ENCODE measurements at places on chromosomes 4 and X.

DNA sequence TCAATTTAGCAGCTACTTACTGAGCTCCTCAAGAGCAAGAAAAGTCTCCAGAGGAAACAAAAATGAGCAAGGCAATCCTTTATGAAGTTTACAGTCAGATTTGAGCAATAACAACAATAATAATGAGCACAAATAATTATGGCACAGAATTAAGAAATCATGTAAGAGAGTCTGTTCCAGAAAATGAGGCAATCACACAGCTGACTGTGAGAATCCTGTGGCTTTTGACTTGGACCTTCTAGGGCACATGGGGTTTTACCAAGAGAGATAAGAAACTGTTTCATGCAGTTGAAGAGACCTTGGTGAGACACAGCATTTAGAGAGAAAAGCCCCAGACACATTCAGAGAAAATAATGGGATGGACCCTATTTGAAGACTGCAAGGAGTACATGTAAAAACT lies 362.6 kb upstream of the MAGEB2 start:
- DNase-seq: no peak

GRCh38 chr4:57154926-57155325 lies 44.7 kb upstream of the IGFBP7 start:
- no peak for DNase-seq

DNA sequence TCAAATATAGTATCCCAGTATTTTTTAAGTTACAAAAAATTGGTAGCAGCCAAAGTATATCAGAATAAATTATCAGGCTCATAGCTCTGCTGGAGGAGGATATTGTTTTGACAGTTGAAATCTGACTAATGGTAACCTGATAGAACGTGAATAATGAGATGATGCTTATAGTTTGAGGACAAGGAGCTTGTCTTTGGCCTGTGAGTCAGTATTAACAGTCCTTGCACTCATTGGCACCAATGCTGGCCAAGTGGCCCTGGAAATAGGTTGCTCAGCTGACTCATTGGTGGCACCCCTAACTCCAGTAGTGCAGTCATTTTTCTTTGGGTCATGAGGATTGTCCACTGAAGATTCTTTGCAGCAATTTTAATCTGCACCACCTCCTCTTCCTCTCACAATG lies 203.3 kb upstream of the JADE1 start:
- no peak for DNase-seq

- peak; percentile 51 for DNase-seq
These were observed 32.8 kb downstream of the FAM13A start for GRCh38 chr4:89024051-89024675.

- no peak for DNase-seq
These were observed 203.1 kb upstream of the NDST3 start for GRCh38 chr4:117831060-117831683.

- DNase-seq: no peak
These were observed 2.2 kb downstream of the PDE6B start for GRCh38 chr4:627347-628125.

GRCh38 chr4:73392936-73393335 lies 11.2 kb upstream of the ALB start:
- no peak for DNase-seq

GRCh38 chr4:2947926-2948325 lies 15.3 kb downstream of the NOP14 start:
- DNase-seq: no peak

GRCh38 chr4:155434366-155434765 lies 57.6 kb upstream of the MAP9 start:
- DNase-seq: no peak

DNA sequence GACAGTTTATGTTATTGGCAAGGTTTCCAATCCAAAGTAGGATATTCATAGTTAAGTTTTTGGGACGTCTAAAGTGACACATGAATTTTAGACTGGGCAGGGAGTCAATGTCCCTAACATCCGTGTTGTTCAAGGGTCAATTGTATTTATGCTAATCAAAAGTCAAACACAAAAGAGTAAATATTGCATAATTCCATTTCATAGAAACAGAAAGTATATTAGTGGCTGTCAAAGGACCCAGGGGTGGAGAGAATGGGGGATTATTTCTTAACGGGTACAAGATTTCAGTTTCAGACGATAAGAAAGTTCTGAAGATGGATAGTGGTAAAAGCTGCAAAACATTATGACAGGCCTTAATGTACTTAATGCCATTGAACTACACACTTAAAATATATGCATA lies 971.8 kb upstream of the AGA start:
- no peak for DNase-seq

GRCh38 chr4:145473203-145473602 lies 8.4 kb upstream of the SMAD1 start:
- no peak for DNase-seq

DNA sequence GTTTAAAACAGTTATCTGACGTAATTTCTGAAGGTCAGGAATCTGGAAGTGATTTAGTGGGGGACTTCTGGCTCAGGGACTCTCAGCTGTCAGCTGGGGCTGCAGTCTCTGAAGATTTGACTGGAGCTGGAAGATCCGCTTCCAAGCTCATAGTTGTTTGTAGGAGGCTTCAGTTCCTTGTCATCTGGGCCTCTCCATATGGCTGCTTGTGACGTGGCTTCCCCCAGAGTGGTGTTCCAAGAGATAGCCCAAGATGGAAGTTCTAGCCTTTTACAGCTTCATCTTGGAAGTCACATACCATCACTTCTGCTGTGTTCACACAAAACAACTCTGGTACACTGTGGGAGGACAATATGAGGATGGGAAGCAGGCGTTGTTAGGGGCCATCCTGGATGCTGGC lies 2.1 kb downstream of the MPC1L start:
- DNase-seq: no peak

GRCh38 chrX:70039758-70040157 lies 10.0 kb downstream of the AWAT2 start:
- no peak for DNase-seq

DNA sequence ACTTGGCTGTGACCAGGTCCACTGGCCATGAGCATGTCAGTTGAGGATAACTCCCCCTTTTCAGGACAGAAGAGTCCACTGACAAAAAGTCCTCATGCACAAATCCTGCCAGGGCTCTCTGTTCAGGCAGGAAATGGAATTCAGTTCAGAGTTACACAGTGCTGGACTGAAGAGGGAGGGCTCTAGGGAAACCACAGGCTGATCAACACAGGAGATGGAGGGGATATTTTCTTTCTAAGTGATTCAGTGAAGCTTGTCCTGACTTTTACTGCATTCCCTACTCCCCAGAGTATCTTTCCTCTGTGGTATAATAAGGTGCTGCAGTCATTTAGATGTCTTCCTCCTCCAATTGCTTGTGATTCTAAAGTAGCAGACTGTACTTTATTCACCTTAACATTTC lies 335.5 kb upstream of the IGFBP7 start:
- no peak for DNase-seq

- no peak for DNase-seq
These were observed 20.7 kb upstream of the UCHL1 start for GRCh38 chr4:41236032-41236431.

- DNase-seq: no peak
These were observed 57.5 kb upstream of the SCOC start for GRCh38 chr4:140315970-140316369.

DNA sequence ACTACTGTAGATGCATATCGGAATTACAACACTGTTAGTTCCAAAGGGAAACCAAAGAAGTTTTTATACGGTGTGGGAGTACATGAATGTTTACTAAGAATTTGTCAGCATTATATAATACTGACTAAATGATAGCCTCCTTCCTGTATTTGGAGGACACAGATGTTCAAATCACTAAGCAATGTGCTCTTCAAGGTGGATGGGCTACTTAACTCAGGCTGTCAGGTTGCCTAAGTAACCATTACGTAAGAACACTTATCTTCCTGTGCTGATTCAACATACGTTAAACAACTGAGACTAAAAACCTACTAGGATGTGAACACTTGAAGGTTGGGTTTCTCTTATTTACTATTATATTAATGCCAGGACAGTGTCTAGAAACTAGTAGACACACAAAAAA lies 81.9 kb upstream of the HPGD start:
- no peak for DNase-seq

GRCh38 chr4:26386386-26386785 lies 65.6 kb downstream of the RBPJ start:
- DNase-seq: no peak

DNA sequence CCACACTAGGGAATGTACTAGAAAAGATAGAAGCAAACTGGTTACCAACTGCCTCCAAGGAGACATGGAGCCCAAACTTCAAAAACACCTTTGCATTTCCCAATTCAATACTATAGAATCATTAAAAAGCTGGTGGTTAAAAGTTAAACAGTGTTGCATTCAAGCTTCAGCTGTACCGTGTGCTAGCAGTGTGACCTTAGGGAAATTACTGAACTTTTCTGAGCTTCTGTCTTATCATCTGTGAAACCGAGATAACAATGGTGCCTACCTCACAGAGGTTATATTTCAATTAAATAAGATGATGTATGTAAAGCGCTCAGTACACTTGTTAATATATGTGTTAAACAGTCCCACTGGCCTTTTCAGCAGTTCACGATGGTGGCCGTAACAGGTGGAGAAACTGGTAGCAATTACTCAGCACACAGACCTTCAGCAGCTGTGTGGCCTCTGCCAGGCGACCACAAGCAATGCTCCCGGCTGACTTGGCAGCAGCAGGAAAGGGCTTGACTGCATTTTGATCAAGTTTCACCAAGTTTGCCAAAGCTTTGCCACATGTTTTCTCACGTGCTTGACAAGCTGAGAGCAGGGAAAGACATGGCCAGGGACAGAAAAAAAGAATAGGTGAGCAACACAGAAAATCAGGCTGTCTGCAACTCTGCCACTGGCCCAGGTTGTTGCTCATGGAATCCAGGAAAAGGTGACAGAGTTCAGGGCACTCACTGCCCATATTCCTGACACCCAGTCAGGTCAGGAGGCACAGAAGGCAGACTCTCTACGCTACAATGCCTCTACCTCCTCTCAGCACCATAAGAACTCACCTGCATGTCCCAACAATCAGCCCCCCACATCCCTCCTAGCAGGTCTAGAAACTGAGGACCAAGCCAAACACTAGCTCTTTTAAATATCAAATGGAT lies 72.1 kb downstream of the PARM1 start:
- no peak for DNase-seq

DNA sequence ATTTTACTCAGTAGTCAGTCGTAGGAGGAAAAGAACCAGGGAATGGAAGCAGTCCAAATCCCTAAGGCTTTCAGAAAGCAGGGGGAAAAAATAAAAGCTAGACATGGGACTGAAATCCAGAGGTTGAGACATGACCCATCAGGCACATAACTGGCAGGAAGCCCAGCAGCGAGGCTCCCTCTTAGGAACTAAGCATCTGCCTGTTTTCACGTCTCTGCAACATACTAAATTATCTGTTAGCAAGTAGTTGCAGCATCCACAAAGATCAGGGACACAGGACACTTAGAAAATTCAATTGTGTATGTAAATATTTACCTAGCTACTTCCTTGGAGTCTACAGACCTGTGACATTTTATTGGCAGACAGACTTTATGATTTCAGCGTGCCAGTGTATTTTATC lies 118.0 kb upstream of the EDNRA start:
- peak; percentile 58 for DNase-seq

DNA sequence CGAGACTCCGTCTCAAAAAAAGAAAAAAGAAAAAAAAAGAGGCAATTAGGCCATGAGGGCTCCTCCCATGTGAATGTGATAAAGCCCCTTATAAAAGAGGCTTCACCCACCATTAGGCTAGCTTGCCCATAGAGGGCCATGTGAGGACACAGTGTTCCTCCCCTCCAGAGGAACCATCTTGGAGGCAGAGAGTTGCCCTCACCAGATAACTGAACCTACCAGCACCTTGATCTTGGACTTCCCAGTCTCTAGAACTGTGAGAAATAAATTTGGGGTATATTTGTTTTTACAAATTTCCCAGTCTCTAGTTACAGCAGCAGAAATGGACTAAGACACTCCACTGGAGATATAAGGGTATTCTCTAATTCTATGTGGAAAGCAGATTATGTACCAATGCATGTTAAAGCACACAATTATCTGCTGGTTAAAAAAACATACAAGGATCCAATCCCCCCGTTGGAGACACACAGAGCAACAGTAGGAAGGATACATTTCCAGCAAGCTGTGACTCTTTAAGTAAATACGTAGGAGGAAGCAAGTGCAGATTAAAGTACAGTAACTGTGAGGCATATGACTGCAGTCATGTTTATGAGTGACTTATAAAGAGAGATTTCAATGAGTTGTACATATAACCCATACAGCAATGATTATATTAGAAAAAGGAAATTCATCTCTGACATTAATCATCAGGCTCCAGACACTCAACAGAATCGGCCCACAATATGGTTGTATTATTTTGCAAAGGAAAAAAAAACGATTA lies 21.4 kb downstream of the SH3RF1 start:
- DNase-seq: no peak

DNA sequence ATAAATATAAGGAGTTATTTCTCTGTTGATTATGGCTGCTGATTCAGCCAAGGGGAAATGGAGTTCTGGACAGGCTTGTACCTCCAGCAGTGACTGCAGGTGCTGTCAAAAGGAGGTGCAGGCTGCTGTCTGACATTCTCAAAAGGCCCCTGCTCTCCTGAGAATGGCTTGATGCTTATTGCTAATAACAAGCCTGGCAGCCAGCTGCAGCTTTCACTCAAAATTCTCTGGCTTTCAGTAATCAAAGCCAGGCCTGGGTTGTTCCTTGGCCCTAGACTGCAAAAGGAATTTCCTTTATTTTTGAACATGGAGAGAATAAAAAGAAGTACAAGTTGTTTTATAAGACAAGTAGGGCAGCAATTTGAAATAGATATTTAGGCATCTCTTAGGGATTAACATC lies 575.9 kb downstream of the MID1IP1 start:
- DNase-seq: no peak

- DNase-seq: no peak
These were observed 59.6 kb downstream of the LNX1 start for GRCh38 chr4:53531585-53532224.

- no peak for DNase-seq
These were observed 30.4 kb downstream of the SMAD1 start for GRCh38 chr4:145511913-145512522.

DNA sequence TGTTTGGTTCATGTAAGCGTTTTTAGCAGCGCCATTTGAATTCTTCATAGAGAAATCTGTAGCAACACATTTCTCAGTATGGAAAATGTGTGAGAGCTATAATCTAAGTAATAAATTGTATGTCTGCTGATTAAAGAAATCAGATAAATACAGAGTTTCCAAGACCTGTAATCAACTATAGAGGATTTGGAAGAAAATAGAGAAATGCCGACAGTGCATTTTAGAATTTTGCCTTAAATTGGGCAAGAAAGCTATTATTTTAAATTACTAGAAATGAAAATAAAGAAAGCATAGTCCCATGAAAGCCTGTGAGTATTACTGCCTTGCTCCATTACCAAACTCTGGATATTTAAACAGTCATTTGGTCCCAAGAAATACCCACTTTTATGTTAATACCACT lies 2.7 kb downstream of the RUFY3 start:
- no peak for DNase-seq

Data from brain pericyte (primary cell).